ENCODE measurements at places on chromosomes 11 and 22.

DNA sequence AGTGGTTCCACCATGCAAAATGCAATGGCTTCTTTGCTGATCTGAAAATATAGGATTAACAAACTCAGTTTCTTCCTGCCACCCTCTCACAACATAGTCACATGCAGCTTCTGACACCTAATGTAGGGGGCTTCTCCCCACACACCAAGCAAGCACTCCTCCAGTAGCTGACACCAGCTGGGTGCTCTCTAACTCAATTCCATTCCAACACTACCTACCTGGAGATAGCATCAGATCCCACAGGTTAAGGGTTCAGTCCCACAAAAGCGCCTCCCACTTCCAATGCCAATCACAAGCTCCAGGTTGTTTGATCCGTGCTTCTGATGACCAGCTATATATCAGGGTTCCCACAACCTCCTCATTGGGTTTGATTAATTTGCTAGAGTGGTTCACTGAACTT, 31.8 kb upstream of the NNMT start:
- no peak for DNase-seq

DNA sequence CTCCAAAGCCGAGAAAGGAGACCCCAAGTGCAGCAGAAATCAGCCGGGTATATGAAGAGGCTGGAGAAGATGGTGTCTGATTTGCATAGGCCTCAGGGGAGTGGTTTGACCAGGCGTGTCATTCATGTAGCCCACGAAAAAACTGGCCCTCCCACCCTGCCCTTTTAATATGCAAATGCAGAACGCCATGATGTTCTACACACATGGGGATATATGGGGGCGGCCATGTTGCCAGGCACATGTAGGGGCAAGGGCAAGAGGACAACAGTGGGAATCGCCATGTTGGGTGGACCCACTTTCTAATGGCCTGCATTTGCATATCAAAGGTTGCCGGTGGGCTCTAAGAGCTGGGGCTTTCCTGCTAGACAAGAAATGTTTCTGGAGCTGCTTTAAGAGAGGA, 86.4 kb downstream of the ISX start:
- DNase-seq: no peak

DNA sequence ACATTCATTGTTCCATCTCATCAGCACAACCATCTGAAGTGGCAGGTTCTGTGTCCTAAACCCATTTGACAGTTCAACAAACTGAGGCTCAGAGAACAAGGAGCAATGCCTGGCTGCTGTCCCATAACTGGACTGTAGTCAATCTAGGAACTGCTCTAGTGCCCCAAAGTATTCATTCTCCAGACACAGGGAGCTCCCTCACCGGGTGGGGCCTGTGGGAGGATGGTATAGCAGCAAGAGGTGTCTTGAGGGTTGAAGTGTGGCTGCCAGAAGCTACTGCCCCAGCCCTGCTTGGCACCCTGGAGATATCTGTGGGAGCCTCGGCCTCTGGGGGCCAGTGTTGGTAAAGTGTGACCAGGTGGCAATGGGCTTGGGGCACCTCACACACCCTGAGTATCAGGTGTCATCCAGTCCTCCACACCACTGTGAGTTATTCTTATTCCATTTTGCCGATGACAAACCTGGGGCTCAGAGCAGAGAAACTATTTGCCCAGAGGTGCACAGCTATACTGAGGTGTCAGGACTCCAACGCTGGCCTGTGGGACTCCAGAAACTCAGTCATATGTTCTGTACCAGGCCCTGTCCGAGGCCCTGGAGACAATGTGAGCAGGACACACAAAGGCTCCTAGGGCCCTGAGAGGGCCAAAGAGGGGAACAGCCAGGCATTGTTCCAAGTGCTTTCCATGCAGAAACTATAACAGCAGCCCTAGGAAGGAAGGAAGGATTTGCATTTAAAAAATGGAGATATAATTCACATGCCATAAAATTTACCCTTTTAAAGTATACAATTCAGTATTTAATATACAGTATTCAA, 46.0 kb upstream of the KLHL35 start:
- no peak for DNase-seq

DNA sequence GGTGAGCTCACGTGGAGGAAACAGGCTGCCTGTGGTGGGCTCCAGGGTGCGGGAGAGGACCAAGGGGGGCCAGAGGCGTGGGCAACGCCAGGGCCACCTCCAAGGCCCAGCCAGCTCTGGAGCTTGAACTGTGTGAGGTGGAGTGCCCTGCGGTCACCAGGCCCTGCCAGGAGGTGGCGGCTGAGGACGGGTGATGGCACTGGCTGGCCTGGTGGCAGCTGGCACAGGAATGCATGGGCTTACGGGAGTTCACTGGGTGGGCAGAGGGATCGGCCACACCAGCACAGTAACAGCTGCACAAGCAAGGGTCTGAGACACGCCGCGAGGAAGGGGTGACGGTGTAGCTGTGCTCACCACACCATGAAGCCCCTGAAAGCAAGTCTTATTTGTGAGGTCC, 15.8 kb downstream of the TOLLIP start:
- DNase-seq: no peak

DNA sequence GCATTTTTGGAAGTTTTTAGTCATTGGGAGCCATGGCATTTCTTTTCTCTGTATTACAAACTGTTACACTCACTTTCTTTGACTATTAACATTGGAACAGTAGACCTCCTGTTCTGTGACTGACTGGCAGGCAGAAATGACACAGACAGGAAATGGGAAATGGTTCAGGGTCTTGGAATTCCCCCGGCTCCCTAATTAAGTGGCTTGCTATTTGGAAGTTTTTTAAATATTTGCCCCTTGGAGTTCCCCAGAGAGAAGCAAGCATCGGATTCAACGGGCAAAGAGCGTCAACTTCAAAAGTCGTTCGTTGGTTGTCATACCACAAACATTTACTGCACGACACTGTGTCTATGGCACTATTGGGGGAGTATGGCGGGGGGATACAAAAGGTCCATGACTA, 1.1 kb upstream of the BIRC2 start:
- DNase-seq: no peak

DNA sequence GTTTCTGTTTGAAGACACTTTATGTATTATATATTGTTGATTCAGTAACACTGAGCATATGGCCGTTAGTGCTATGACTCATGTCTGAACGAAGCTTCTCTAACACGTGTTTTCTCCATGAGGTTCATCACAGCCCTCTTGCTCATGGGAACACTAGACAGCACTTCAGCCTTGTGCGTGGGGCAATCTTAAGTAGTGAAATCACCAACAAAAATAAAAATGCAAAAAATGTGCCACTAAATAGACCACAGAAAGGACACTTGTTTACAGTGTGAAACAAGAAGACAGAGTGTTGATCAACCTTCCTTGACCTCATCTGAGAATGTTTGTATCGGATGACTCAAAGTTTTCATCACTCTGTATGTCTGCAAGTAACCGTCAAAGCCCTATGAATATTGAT, 94.5 kb downstream of the FDX1 start:
- DNase-seq: no peak

DNA sequence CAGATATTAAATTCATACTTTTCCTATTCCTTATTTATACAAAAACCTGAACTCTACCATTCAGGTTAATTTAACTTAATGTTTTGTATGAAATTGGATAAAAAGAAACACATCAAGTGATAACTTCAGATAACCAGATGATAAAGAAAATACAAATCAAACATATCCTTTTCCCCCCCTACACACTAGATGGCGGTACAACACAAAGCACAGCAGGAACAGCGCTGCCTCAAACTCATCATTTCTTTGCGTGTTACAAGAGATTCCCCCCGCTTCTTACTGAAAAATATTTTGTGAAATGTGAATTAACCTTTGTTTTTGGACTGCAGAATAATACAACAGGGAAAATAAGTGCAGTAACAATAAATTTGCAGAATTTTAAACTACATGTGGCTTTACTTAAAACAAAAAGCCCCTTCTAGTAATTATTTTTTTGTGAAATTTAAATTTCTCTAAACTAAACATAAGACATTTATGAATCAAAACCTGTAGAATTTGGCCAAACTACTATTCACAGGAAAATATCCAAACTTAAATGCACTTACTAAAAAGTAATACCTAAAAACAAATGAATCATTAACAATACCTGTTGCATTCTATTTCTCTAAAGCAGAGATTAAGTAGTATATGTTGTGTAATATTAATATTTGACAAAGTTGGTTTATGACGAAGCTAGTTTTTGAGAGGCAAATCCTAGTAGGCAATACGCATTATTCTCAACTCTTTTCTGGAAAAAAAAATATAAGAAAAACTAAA, 74.4 kb downstream of the ARHGAP32 start:
- peak; percentile 46 for DNase-seq

GRCh38 chr11:93608364-93608763, 53.1 kb upstream of the CEP295 start:
- DNase-seq: no peak

- DNase-seq: no peak
Observed at GRCh38 chr11:68312780-68313573, 586 bp downstream of the LRP5 start.

- DNase-seq: no peak
Observed at GRCh38 chr11:63821411-63821810, 8.2 kb downstream of the SPINDOC start.

GRCh38 chr22:35148381-35148780, 82.4 kb downstream of the ISX start:
- no peak for DNase-seq

- DNase-seq: peak; percentile 42
Observed at GRCh38 chr22:39592081-39593065, 21.8 kb downstream of the CACNA1I start.

DNA sequence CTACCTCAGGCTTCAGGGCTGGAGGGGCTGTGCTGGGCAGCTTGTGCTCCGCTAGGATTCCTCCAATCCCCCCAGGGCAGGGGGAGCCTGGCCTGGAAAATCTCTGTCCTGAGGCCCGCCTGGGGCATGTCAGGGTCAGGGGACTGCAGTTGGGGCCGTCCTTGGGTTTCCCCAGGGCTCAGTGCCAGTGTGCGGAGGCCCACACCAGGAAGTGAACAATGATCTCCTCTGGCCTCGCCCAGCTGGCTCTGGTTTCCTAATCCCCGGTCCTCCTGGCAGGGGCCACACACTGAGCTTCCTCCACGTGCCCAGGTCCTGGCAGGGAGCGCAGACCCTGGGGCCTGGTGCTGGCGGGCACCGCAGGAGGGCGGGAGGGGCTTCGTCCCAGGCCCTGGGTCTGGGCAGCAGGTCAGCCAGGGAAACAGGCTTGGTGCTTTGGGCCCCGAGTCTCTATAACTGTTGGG, 1.4 kb upstream of the MUC2 start:
- peak; percentile 78 for DNase-seq

DNA sequence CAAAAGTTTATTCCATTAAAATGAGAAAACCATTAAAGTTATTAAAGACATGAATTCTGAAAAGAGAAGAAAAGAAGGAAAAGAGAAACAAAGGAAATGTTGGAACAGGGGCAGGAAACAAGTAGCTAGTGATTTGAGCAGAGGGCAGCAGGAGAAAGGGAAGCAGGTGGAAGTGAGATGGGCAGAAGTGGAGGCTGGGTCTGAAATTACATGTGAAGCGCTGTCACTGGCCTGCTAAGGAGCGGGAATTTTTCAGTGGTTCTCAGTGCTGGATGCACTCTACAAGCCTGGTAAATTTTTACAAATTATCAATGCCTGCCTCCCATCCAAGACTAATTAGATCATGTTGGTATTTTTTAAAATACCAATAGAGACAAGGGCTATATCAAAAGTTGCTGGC, 48.4 kb downstream of the NOX4 start:
- DNase-seq: no peak

DNA sequence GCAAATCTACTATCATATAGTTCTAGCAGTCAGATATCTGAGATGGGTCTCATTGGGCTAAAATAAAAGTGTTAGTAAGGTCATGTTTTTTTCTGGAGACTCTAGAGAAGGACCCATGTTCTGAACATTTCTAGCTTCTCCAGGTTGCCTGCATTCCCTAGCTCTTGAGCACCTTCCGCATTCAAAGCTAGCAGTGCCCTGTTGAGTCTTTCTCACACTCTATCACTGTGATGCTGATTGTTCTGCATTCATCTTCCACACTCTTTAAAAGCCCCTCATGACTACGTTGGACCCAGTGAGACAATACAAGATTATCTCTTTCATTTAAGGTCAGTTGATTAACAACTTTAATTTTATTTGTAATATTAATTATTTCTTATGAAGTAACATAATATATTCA, 433.3 kb upstream of the CHORDC1 start:
- no peak for DNase-seq

DNA sequence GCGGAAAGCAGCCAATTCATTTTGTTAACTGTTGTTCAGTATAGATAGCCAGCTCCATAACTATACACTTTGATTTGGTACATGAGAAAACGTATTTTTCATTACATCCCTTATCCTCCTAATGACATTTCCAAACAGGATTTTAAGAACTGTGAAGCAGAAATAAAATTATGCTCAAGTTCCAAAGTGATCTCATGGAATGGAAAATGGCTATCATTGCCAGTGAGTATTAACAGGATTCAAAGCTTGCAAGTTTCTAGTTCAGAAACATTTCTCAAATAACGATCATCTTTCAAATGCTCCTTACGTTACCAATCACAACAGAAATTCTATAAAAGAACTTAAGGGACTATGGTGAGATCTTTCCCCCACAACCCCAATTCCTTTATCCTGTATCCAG, 53.7 kb downstream of the CADM1 start:
- DNase-seq: no peak
